Progenitor cell of endocrine pancreas (in vitro differentiated cells): ENCODE measurements at places on chromosomes 12 and 14. TPM values are rescaled to one million over a fixed set of nuclear protein-coding genes. Genes with fewer than 3 reads are reported as not detected.

- no peaks in the 10 kb centered on the region for H3K4me1 ChIP-seq
- no peak for DNase-seq
- H3K4me3 ChIP-seq, result no peak overlapping the region
- H3K27ac ChIP-seq, result no peak overlapping the region
- no peaks in the 10 kb centered on the region for H3K36me3 ChIP-seq
Measured at GRCh38 chr14:90460136-90460535, 63.3 kb downstream of the CALM1 start.

DNA sequence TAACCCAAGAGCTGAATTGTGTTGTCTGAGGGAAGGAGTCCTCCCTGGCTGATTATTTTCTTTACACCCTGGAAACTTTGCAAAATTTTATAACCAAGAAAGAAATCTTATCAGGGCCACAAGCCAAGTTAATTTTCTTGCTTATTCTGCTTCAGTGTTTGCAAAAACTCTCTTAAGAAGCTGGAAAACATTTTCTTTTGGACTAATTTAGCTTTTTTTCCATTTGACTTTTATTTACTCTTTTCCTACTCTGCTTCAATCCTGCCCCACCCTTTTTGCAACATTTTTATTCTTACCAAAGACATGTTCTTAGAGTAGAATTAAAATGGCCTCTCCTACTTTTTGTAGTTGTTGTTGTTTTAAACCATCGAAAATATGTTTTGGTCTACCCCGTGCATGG is 378.7 kb downstream of the ZFP36L1 start:
- DNase-seq, result no peak
- H3K27ac ChIP-seq, result peak overlapping the region; percentile 53
- H3K4me1 ChIP-seq, result peaks cover 31% of the 10 kb centered on the region
- H3K36me3 ChIP-seq, result no peaks in the 10 kb centered on the region
- H3K4me3 ChIP-seq, result no peak overlapping the region

GRCh38 chr12:116361414-116362223 is 84.1 kb upstream of the MED13L start:
- no peaks in the 10 kb centered on the region for H3K36me3 ChIP-seq
- DNase-seq, result no peak
- H3K27ac ChIP-seq, result peak overlapping the region; percentile 10
- H3K4me1 ChIP-seq, result peaks cover 23% of the 10 kb centered on the region

DNA sequence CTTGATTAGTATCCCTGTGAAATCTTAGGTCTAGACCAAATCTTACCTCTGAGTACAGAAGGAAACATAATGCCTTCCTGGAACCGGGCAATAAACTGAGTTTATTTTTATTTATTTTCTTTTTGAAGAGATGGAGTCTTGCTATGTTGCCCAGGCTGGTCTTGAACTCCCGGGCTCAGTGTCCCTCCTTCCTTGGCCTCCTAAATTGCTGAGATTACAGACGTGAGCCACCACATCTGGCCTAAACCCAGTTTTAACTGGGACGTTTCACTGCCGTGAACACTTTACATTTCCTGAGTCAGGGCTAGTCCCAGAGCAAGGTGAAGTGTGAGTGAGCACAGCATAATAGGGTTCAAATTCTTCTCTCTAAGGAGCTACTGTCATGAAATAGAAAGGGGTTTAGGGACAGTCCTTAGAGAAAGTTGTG is 671 bp downstream of the GUCY2C start:
- H3K36me3 ChIP-seq, result no peaks in the 10 kb centered on the region
- no peak overlapping the region for H3K27ac ChIP-seq
- no peaks in the 10 kb centered on the region for H3K27me3 ChIP-seq
- no peak overlapping the region for H3K4me3 ChIP-seq

- no peak overlapping the region for H3K4me3 ChIP-seq
- H3K4me1 ChIP-seq, result peaks cover 5% of the 10 kb centered on the region
- DNase-seq, result no peak
- no peaks in the 10 kb centered on the region for H3K36me3 ChIP-seq
Measured at GRCh38 chr12:5593086-5593485, 161.2 kb downstream of the NTF3 start.

GRCh38 chr12:79191391-79191790 is 326.8 kb downstream of the SYT1 start:
- H3K27me3 ChIP-seq, result no peaks in the 10 kb centered on the region
- no peak for DNase-seq
- peaks cover 1% of the 10 kb centered on the region for H3K4me1 ChIP-seq

GRCh38 chr12:27193106-27193505 is 51.0 kb upstream of the STK38L start:
- no peak overlapping the region for H3K4me3 ChIP-seq
- H3K27ac ChIP-seq, result no peak overlapping the region
- DNase-seq, result no peak

DNA sequence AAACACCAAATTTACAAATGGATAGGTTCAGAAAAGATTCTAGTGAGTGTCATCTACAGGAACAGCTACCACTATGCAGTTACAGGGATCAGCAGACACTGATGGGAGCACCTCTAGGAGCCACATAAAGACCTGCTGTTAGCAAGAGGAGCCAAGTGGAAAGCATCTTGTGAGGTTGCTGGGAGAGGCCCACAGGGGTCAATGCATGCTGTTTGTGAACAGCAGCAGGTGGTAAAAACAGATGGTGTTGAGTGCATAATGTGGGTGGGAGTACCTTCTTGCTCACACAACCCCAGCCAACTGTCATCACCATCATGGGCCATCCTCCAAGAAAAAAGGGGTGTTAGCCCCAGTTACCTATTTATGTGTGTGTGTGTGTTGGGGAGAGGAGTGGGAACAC is 215.2 kb upstream of the SSTR1 start:
- H3K36me3 ChIP-seq, result no peaks in the 10 kb centered on the region
- H3K4me3 ChIP-seq, result no peak overlapping the region
- DNase-seq, result no peak
- H3K27ac ChIP-seq, result peak overlapping the region; percentile 59

Gene NINJ2
- total RNA-seq, result 3.0 and 4.0 TPM in 2 replicates

Gene EXOC3L4
- 28.4 and 30.8 TPM in 2 replicates for total RNA-seq
